ENCODE measurements at places on chromosomes 2 and 18.

DNA sequence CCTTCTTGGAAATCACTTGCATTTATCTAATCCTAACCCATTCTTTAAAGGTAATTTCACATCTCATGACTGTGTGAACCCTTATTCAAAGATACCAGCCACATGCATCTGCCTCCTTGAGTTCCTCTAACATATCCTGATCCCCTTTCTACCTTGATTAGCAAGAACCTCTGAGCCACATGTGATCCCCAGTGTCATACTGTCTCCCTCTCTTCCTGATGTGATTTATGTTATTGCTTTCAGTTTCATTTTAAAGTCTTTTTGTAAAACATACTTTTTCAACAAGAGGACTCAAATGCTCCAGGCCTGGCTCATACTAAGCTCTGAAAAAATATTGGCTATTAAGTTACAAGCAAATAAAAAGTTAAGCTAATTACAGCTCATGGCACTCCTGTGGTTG lies 470.1 kb downstream of the DLGAP1 start:
- no peak for DNase-seq
- H3K4me3 ChIP-seq = no peak overlapping the region
- H3K27ac ChIP-seq = no peak overlapping the region
- H3K27me3 ChIP-seq = peaks cover 1% of the 10 kb centered on the region
- H3K4me1 ChIP-seq = no peaks in the 10 kb centered on the region

- no peaks in the 10 kb centered on the region for H3K27me3 ChIP-seq
- no peaks in the 10 kb centered on the region for H3K36me3 ChIP-seq
- no peaks in the 10 kb centered on the region for H3K4me1 ChIP-seq
- H3K4me3 ChIP-seq = no peak overlapping the region
Observed at GRCh38 chr2:12709207-12709522, 7.6 kb upstream of the TRIB2 start.

DNA sequence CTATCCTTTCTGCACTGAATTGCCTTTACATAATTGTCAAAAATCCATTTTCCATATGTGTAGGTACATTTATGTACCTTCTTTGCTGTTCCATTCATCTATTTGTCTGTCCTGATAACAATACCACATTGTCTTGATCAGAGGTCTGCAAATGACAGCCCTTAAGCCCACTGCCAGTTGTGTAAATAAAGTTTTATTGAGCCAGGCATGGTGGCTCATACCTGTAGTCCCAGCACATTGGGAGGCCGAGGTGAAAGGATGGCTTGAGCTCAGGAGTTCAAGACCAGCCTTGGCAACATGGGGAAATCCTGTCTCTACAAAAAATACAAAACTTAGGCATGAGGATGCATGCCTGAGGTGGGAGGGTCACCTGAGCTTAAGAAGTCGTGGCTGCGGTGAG lies 121.0 kb downstream of the TFCP2L1 start:
- no peak overlapping the region for H3K27ac ChIP-seq
- H3K4me1 ChIP-seq = no peaks in the 10 kb centered on the region
- H3K36me3 ChIP-seq = no peaks in the 10 kb centered on the region
- no peak overlapping the region for H3K4me3 ChIP-seq
- DNase-seq = no peak

GRCh38 chr2:157785200-157785599 lies 90.9 kb downstream of the ACVR1 start:
- H3K4me3 ChIP-seq = no peak overlapping the region
- no peak overlapping the region for H3K27ac ChIP-seq
- peaks cover 1% of the 10 kb centered on the region for H3K27me3 ChIP-seq
- H3K4me1 ChIP-seq = peaks cover 54% of the 10 kb centered on the region

- no peaks in the 10 kb centered on the region for H3K36me3 ChIP-seq
- no peak overlapping the region for H3K4me3 ChIP-seq
- peak overlapping the region; percentile 24 for H3K27ac ChIP-seq
- H3K4me1 ChIP-seq = peaks cover 59% of the 10 kb centered on the region
- DNase-seq = no peak
Observed at GRCh38 chr18:62802523-62802922, 87.2 kb downstream of the PHLPP1 start.

DNA sequence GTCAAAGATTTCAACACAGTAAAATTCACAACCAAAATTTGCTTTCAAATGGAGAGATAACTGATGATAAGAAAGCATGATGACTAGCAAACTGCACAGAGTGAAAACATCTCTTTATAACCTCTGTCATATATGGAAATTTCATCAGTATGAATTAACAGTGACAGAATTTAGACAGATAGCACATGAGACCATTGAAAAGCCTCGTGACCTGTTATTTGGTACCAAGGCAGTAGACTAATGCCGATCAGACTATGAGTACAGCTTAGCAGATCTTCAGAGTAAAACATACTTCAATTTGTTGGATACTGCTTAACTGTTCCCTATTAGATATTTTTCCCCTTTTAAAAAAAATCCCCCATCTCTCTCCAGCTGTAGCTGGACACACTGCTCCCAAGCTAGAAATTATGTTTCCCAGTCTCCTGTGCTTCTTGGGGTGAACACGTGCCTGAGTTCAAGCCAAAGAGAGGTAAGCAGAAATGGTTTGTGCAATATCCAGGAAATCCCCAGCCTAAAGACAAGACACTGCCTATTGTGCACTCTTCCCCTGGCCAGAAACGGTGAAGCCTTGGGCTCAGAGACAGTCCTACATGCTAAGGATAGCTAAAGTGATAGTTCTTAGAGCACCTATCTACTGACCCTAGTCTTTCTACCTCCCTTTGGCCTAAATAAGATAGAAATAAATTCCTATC lies 256.1 kb downstream of the NCKAP5 start:
- no peaks in the 10 kb centered on the region for H3K36me3 ChIP-seq
- no peak overlapping the region for H3K27ac ChIP-seq
- no peaks in the 10 kb centered on the region for H3K4me1 ChIP-seq
- no peak overlapping the region for H3K4me3 ChIP-seq

GRCh38 chr2:64298161-64298560 lies 153.9 kb upstream of the PELI1 start:
- peaks cover 4% of the 10 kb centered on the region for H3K36me3 ChIP-seq
- peaks cover 5% of the 10 kb centered on the region for H3K4me1 ChIP-seq
- no peak for DNase-seq
- H3K27ac ChIP-seq = no peak overlapping the region
- H3K27me3 ChIP-seq = no peaks in the 10 kb centered on the region
- H3K4me3 ChIP-seq = no peak overlapping the region

DNA sequence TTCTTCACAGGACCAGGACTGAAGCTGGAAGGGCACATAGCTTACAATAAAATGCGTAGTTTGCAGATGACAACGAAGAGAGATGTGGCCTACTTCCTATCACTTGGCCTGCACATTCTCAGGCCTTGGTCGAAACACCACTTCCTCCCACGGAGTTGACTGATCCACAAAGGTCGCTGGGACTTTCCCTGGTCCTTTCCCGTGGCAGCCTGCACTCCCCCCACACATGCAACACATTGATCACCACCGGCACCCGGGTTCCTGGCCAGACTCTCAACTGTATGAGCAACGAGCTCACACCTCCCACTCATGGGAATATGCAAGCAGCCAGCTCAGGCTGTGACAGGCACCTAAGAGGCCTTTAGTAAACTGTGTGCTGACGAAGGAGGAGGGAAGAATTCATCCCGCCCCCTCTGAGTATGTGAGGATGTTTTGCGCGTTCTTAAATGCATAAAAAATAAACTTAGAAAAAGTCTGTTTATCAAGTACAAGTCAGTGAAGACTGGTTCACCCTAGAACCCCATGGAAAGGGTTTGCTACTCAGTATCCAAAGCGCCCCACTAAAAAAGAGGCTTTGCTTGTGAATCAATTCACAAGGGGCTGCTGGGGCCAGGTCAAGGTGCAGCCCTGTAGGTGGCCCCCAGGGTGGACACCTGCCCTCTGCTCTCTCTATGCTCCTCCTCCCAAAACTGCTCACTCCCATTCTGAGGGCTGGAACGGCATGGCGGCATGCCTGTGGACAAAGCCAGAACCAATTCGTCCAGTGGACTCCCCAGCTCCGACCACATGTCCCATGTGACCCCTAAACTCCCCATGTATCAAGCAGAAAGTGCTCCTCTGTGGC lies 154.3 kb downstream of the EIPR1 start:
- DNase-seq = no peak
- no peak overlapping the region for H3K4me3 ChIP-seq
- H3K4me1 ChIP-seq = no peaks in the 10 kb centered on the region
- H3K27ac ChIP-seq = no peak overlapping the region
- H3K36me3 ChIP-seq = peaks cover 22% of the 10 kb centered on the region
- H3K27me3 ChIP-seq = peaks cover 9% of the 10 kb centered on the region

- H3K4me3 ChIP-seq = no peak overlapping the region
- no peaks in the 10 kb centered on the region for H3K36me3 ChIP-seq
- no peak for DNase-seq
- no peaks in the 10 kb centered on the region for H3K4me1 ChIP-seq
Observed at GRCh38 chr18:42131066-42131929, 176.3 kb downstream of the PIK3C3 start.

All from endothelial cell (in vitro differentiated cells).